ENCODE measurements at places on chromosomes 7 and 10.

DNA sequence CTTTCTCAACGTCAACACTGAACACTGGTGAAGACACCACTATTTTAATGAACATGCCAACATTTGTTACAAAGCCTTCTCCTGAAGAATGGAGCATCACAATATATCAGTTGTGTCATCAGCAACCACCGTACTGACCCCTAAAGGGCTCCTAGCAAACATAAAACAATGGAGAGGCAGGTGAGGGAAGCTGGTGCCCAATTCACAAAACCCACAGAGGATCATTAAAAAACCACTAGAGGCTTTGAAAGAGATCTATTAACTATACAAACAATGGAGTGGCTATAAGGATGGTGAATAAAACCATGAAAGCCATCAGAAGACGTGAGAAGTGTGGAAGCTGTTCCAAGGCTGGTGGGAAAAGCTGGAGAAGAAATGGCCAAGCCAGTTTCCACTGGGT, 150.8 kb downstream of the FAM107B start:
- DNase-seq: peak; percentile 14

GRCh38 chr7:130113887-130114286, 43.6 kb downstream of the KLHDC10 start:
- DNase-seq: no peak

GRCh38 chr10:48932831-48933664, 6.6 kb downstream of the LRRC18 start:
- DNase-seq: no peak

- no peak for DNase-seq
Measured at GRCh38 chr10:92125144-92125543, 165.7 kb downstream of the CPEB3 start.

DNA sequence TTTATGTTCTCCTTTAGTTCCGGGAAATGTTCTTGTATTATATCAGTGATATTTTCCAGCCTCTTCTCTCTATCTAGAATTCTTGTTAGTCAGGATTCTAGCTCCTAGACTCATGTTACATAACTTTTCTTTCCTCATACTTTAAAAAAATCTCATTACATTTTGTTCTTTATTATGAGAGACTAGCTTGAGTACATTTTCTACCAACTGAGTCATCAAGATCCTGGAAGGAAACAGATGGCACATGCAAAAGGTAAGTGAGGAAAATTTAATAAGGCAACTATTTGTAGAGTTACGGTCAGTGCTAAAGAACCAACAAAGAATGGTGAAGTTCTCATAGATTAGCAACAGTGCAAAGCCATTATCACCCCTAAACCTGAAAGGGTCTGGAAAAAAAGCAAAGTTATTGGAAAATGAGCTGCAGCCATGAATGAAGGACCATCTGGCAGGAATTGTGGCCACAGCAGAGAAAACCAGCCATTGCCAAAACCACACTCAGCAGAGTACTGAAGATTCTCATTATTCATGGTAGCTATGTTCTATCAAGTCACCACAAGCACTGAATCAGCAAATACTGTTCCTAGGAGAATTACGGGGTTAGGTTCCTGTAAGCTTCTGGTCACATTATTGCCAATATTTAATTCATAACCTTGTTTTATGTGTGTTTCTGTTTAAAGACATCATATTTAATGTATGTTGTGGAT, 98.3 kb upstream of the C7orf33 start:
- no peak for DNase-seq

DNA sequence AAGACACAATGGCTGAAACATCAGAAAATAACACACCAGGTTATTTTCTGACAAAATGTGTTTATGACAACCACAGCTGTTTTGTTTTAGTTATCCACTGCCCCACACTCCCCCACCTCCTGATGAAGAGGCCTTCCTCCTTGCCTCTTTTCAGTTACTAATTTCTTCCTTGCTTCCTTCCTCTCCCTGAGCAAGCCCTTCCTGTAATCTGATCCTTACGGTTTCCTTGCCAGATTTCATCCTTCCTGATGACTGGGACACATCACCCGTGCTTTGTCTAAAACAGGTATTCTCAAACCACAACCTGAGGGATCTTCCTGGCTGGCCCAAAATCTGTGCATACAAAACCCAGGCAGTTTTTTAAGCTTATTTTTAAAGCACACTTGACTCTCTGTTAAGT, 39.4 kb downstream of the CHST15 start:
- DNase-seq: no peak

DNA sequence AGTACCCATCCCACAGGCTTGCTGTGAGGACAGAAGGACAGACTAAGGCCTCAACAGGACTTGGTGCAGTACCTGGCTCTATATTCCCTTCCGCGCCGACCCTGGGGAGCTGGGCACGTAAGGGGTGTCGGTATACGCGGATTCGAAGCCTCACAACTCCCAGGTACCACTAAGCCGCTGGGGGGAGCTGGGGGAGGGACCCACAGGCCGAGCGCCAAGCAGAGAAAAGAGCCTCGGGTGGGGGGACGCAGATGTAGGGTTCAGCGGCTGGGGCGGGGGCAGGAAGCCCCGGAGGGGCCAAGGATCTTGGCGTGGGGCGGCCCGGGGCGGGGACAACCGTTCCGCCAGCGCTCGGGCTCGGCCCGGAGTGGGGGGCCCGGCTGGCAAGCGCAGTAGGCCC, 126.4 kb upstream of the ZNF746 start:
- peak; percentile 8 for DNase-seq

GRCh38 chr10:104424719-104425118, 71.1 kb downstream of the CFAP58 start:
- no peak for DNase-seq

GRCh38 chr7:91866599-91867148, 13.8 kb downstream of the MTERF1 start:
- DNase-seq: no peak

DNA sequence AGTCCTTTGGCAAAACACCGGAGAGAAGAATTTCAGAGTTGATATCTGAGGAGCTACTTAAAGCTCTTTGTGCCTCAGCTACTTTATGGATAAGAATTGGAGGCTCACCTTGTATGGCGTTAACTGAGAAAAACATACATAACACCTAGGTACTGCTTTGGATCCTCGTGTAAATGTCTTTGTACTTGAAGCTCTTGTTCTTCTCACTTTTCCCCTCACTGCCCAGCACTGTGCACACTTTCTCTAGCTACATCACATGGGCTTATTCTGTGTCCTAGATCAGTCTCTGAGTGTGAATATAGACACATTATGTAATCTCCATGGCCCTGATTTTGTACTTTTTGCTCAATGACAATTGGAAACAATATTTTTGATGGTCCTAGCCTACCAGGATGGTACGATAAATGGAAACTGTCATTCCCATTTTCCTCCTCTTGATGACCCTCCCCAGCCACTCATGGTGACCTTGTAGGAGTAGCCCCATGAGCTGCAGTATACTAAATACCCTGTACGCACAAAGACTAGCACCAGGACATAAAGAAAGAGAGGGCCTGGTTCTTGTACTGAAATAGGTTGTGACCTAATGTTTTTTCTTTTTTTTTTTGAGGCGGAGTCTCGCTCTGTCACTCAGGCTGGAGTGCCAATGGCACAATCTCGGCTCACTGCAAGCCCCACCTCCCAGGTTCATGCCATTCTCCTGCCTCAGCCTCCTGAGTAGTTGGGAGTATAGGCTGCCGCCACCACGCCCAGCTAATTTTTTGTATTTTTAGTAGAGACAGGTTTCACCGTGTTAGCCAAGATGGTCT, 22.1 kb downstream of the STAMBPL1 start:
- no peak for DNase-seq

GRCh38 chr10:127278001-127278400, 81.6 kb upstream of the INSYN2A start:
- no peak for DNase-seq

DNA sequence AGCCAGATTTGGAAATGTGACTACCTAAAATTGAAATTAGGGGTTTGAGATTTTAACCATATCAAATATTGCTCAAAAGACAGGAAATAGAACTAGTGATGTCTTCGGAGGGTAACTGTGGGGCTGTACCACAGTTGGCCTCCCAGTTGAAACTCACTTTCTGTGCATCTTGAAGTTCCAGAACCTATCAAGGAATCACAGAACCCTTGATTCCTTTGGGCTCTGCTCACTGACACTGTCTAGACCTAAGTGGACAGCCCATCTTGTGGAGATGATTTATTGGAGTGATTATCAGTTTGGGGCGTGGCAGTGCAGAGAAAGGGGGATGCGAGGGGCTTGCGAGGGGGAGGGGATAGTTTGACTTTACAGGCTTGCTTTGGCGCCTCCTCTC, 134.2 kb upstream of the GJD4 start:
- DNase-seq: no peak

DNA sequence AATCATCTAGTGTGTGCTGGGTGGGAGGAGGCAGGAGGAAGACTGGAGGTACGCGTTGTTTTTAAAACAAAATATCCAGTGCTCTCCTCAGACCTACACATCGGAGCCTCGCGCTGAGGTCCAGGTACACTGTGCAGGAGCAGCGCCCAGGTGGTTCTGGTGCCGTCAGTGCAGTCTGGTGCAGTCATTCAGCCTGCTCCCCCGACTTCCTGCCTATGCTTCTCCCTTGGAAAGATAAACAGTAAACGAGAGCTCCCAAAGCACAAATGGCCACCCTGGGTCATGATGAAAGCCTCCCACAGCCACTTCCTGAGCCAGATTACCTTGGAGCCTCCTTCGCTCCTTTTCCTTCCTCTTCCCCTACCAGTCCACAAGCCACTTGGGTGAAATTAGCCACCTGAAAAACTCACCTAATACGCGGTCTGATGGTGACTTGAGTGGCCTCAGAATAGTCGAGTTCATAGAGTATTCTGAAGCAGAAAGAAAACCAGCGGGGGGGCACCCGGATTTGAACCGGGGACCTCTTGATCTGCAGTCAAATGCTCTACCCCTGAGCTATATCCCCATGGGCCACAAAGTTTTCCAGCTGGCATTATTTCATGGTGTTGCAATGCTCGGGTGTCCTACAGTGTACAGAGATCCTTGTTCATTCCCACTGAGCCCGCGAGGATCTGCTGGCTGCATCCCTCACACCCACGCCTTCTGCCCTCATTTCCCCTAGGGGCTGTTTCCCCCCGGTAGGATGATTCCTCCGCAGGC, 82.5 kb downstream of the ZNF467 start:
- DNase-seq: no peak

GRCh38 chr10:30462513-30462912, 28.5 kb downstream of the MAP3K8 start:
- DNase-seq: no peak

DNA sequence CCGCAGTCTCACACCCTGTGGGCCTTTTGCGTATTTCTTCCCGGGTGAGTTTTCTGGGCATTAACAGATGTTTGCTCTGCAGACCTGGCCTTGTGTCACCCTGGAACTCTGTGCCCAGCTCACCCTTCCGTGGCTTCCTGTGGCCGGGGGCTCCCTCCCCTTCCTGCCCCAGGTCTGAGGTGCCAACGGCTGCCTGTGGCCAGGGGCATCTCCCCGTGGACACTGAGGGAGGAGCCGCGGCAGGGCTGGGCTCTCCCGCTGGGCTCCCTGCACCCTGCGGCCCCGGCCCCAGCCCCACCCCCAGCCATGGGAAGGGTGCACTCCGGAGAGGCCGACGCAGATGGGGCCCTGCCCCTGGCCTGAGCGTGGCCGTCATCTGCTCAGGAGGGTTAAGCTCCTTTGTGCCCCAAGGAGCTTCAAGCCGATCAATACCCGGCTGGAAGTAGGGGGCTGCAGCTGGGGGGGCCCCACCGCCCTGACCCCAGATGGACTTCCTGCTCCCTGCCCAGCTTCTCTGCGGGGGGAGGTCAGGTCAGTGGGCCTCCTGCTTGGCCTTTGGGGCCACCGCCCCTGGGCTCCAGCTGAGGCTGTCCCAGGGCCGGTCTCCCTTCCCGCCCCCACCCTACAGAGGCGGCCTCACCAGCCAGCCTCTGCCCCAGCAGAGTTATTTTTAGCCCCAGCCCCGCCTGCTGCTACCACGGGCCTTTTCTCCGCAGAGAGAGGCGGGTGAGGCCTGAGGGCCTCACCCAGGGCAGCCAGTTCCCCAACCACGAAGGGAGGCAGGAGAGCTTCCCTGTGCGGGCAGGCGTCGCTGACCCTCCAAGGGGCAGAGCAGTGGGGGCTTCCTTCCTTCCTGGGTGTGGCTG, 24.2 kb downstream of the PWWP2B start:
- peak; percentile 20 for DNase-seq

DNA sequence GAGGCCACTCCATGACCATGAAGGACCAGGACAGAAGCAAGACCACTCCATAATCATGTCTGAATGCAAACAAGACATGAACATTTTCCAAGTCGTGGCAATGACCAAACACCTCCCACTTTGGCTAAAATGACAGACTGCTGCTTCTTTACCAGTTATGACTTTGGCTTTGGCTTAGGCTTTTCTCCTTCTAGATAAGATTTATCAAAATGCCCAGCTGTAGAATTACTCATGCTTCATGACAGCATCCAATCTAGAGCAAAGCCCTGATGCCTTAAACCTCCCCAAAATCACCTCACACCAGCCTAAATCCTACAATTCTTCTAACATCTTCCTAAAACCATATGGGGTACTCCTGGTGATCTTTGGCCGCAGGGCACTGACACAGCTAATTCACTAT, 102.1 kb downstream of the VPS41 start:
- no peak for DNase-seq

DNA sequence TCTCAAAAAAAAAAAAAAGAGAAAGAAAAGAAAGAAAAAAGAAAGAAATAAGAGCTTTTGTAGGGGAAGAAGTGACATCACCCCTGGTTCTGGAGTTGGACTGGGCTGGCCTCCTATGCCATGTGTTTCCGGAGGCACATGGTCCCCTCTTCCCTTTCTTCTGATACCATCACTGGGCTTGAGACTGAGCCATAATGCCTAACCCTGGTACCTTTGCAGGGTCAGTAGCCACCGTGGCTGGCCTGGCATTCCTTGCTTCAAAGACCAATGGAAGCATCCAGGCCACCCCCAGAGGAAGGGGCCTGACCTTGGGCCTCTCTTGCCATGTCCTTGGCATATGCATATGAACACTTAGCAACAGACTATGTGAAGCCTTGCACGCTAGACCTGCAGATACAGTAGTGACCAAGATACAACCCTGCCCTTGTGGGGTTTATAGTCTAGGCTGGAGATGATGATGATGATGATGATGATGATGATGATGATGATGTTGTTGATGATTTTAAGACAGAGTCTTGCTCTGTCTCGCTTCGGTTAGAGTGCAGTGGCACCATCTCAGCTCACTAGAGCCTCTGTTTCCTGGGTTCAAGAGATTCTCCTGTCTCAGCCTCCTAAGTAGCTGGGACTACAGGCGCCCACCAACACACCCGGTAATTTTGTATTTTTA, 31.8 kb downstream of the SUFU start:
- no peak for DNase-seq

DNA sequence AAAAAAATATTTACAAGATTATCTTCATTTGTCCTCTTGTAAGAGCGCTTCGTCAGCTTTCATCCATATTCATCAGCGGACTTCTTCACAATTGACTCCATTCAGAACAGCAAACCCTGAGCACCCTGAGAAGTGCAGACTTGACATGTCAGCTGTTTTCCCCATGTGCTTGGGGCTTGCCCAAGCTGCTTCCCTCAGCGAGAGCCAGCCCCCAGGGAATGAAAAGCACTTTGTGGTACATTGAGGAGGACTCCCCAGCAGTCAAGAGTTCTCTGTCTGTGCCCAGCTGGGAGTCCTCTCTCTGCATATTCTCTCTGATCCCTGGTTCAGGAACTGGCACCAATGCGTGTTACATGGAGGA, 22.7 kb downstream of the HKDC1 start:
- DNase-seq: peak; percentile 49

Measured in NCI-H2107 (cell line).